ENCODE measurements at places on chromosomes 6 and 20. TPM values are rescaled to one million over a fixed set of nuclear protein-coding genes. Genes with fewer than 3 reads are reported as not detected.

DEFB115 gene
- total RNA-seq: not detected

DNA sequence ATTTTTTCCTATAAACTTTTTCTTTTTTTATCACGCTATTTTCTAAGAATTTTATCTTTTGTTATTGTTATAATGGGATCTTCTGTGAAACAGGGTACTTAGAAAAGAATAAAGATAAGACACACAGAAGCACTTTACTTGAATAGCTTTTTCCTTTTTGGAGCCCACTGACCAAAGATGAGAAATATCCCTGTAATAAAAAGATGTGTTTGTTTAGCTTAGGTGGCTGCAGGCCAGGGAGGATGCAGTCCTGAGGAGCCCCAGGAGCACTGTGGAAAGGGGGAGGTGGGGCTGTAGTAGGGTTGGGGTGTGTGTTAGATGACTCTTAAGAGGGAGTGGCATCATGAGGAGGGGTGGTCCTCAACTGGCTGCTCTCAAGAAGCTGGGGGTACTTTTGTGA lies 128.6 kb downstream of the ARID1B start:
- DNase-seq: no peak
- H3K4me3 ChIP-seq: no peak overlapping the region
- H3K36me3 ChIP-seq: peaks cover 15% of the 10 kb centered on the region
- no peak overlapping the region for H3K27ac ChIP-seq
- H3K4me1 ChIP-seq: no peaks in the 10 kb centered on the region

DNA sequence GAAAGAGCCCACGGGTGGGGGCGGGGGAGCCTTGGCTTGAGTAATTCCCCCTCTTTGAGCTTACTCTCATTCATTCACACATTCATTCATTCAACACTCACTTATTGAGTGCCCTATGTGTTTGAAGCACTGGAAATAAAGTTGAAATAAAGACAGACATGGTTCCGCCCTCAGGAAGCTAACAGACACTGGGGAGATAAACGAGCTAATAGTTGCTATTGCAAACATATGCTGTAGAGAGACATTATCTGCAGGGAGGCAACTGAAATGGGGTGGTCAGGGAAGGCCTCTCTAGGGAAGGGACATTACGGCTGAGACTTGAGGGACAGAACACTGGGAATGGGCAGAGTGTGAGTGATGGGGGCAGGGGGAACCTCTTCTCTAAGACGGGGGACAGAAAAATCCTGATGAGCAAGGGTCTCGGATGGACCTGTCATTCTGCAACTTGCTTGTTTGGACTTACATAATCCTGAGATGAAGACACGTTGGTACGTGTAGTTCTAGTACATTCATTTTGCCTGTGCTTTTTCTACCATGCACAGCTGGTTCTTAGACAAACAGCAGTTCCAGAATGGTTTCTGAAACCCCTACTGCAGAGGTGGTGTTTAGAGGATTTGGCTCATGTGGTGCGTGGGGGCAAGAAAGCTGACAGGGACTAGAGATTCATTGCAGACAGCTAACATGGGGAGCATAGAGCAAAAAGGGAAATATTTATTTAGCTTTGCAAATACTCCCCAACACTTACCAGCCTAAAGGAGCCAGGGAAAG lies 71.1 kb upstream of the BLCAP start:
- DNase-seq: no peak
- H3K4me1 ChIP-seq: no peaks in the 10 kb centered on the region
- no peak overlapping the region for H3K4me3 ChIP-seq
- peaks cover under 1% of the 10 kb centered on the region for H3K27me3 ChIP-seq
- no peaks in the 10 kb centered on the region for H3K36me3 ChIP-seq

DNA sequence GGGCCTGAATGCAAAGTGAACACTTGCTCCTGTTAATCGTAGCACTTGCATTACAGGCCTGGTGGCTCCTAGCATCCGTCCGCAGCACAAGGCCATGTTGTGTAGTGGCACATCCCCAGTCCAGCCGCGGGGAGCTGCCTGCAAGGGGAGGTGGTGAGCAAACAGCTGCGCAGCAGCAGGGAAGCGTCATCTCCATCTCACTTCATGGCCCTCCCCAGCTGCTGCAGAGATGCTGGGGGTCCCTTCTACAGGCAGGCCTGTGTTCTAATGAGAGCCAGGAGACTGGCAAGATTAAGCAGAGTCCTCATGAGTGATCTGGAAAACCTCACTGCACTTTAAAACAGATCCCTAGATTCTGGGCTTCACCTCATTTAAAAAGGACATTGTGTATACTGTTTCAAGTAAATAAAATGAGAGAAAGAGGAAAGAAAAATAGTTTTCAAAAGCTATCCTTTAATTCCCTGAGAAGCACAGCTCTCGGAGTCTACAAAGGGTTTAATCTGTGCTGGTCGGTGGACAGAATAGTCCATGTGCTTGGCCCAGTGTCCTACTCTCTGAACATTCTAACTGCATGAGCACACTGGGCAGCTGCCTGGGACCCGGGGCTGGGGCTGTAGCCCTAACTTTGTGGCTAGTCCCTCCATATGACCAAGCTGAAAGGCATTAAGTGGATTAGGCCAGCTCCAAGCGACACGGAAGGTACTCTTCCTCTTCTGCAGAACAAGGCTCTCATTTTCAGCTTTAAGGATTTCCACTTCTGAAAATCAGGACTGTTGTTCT lies 125.8 kb downstream of the LY86 start:
- DNase-seq: no peak
- peaks cover 3% of the 10 kb centered on the region for H3K4me1 ChIP-seq
- no peaks in the 10 kb centered on the region for H3K27me3 ChIP-seq
- H3K36me3 ChIP-seq: no peaks in the 10 kb centered on the region
- H3K27ac ChIP-seq: no peak overlapping the region

- H3K4me1 ChIP-seq: no peaks in the 10 kb centered on the region
- no peaks in the 10 kb centered on the region for H3K27me3 ChIP-seq
- H3K27ac ChIP-seq: no peak overlapping the region
- no peak overlapping the region for H3K4me3 ChIP-seq
- no peak for DNase-seq
Measured at GRCh38 chr6:163679012-163679660, 264.6 kb downstream of the QKI start.

PRICKLE4 gene
- total RNA-seq: 2.3 TPM
